ENCODE measurements at places on chromosomes 7 and 10. TPM values are rescaled to one million over a fixed set of nuclear protein-coding genes. Genes with fewer than 3 reads are reported as not detected.

DNA sequence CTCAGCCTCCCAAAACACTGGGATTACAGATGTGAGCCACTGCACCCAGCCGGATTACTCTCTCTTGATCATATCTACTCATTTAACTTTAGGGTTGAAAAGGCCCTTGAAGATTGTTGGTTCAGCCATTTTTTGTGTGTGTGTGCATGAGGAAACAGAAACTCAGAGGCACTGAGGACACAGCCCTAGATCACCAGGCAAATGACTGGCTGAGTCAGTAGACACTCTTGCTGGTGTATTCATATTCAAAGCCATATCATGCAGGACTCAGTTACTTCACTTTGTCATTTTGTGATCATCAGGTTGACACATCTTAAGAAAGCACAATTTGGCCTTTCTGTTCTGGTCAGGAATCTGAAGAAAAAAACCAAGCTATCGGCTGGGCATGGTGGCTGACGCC lies 253.4 kb downstream of the TRIL start:
- no peaks in the 10 kb centered on the region for H3K36me3 ChIP-seq
- no peak for DNase-seq
- H3K4me1 ChIP-seq = peaks cover 5% of the 10 kb centered on the region
- H3K27me3 ChIP-seq = no peaks in the 10 kb centered on the region

- H3K4me1 ChIP-seq = no peaks in the 10 kb centered on the region
- H3K36me3 ChIP-seq = no peaks in the 10 kb centered on the region
- no peak overlapping the region for H3K4me3 ChIP-seq
- H3K27me3 ChIP-seq = no peaks in the 10 kb centered on the region
- no peak for DNase-seq
Observed at GRCh38 chr7:93873998-93874574, 16.5 kb downstream of the TFPI2 start.

GRCh38 chr10:32329061-32329460 lies 17.9 kb downstream of the EPC1 start:
- no peak overlapping the region for H3K27ac ChIP-seq
- no peaks in the 10 kb centered on the region for H3K36me3 ChIP-seq
- DNase-seq = no peak
- H3K4me3 ChIP-seq = no peak overlapping the region
- H3K27me3 ChIP-seq = no peaks in the 10 kb centered on the region

GRCh38 chr10:28411648-28412047 lies 108.8 kb upstream of the MPP7 start:
- H3K27me3 ChIP-seq = no peaks in the 10 kb centered on the region
- no peaks in the 10 kb centered on the region for H3K36me3 ChIP-seq
- no peaks in the 10 kb centered on the region for H3K4me1 ChIP-seq
- H3K27ac ChIP-seq = no peak overlapping the region
- no peak overlapping the region for H3K4me3 ChIP-seq

DNA sequence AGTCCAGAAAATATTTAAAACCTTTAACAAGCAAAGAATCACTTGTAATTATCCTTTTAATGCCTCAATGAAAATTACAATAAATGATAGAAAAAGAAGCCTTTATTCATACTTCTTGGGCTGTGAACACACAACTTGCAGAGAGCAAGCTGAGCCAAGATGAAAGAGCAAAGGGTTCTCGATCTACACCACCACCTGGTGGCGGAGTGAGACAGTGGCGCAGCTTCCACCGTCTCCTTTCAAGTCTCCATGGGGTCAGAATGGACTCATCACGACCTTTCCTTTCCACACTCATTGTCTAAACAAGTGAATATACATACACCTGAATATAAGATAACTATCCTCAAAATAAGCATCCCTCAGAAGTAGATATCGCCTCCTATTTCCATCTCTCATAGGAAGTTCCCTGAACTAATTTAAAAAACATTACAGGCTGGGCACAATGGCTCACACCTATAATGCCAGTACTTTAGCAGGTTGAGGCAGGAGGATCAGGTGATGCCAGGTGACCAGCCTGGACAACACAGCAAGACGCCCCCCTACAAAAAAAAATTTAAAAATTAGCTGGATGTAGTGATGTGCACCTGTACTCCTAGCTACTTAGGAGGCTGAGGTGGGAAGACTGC lies 40.7 kb downstream of the ATE1 start:
- H3K36me3 ChIP-seq = peaks cover 5% of the 10 kb centered on the region
- no peak for DNase-seq
- no peak overlapping the region for H3K27ac ChIP-seq
- H3K4me3 ChIP-seq = no peak overlapping the region
- H3K4me1 ChIP-seq = no peaks in the 10 kb centered on the region

DNA sequence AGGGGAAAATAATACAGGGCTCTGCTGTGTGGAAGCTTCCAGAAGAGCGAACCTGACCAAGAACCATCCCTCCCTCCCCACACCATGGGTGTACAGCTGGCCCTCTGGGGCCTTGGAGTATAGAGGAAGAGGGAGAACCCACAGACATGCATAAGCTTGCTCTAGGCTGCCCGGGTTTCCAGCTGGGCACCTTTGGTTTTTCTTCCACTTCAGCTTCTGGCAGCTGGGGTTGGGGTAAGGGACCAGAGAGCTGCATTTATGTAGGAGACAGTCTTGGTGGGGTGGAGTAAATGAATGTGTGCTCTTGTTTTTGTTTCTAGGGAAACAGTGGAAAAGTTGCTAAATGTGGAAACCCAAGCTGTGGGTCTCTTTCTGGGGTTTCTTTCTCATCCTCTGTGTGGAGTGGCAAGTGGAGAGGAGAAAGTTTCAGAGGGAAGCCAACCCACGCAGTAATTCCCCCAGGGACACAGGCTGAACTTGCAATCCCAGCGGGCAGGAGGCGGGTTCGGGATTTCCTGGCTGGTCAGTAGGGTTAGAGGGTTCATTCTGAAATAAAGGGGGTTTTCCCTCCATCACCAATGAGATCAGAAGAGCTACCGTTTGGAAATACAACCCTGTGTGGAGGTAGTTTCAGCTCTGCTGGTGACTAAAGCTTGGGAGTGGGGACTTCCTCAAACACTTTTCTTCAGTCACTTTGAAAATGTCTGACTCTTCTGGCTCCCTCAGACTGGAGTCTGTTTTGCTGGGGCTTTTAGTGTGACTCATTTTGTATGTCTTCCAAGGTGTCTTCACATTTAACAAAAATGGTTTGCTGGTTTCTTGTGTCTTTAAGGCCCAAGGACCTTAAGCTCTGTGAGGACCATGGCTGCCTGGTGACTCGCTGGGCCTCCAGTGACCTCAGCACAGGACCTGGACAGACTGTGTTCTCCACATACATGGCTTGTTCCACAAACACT lies 22.2 kb upstream of the SRGN start:
- H3K4me1 ChIP-seq = peaks cover 19% of the 10 kb centered on the region
- peak overlapping the region; percentile 68 for H3K27ac ChIP-seq
- H3K36me3 ChIP-seq = no peaks in the 10 kb centered on the region
- no peak for DNase-seq
- H3K4me3 ChIP-seq = no peak overlapping the region

DNA sequence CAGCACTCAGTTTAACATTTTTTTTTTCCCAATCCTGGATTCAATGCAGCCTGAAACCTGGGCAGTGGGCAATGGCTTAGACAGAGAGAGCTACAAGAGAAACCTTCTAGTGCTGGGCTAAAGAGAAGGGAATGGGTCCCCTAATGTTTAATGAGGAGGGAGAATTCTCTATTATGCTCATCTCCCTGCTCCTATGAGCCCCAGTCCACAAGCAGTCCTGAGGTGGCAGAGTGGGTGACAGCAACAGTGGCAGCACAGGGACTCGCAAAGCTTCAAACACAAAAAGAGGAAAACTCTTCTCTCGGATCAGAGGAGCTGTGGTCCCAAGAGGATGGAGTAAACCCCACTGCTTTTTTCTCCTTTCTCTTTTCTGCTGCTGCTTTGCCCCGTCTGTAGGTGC lies 36.5 kb downstream of the COBL start:
- no peak for DNase-seq
- no peak overlapping the region for H3K27ac ChIP-seq
- no peaks in the 10 kb centered on the region for H3K36me3 ChIP-seq
- no peaks in the 10 kb centered on the region for H3K4me1 ChIP-seq

DNA sequence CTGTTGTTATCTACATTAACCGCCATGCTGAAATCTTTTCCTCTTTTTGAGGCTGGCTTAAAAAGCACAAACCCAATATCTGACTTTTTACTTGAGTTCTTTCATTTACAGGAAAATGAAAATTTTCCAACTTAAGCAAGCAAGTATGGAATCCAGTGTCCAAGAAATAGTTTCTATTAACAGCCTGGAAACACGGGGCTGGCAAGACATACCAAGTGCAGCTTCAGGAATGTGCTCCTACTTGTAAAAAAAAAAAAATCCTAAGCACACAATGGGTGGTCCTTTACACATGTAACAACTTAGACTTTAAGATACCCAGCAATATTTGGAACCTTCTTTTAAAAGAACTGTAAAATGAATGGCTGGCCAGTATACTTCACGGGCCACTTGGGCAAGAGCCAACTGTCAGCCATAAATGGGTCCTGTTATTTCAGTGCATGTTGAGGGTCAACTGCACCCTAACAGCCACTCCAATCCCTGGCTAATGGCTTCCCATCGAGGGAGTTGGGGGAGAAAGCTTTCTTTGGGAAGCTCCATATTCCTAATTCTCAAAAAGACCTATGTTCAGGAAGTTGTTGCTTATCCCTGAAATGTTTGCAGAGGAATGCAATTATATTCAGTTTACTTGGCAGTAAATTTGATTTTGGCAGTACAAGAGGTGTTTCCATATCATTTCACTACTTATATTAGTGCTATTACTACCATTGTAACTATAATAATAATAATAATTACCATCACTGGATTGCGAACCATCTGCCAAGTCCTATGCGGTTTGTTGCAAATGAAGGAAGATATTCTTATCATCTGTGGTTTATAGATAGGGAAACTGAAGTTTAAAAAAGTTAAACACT lies 236.4 kb upstream of the TMEM72 start:
- H3K36me3 ChIP-seq = no peaks in the 10 kb centered on the region
- no peak overlapping the region for H3K27ac ChIP-seq
- no peak for DNase-seq
- H3K4me1 ChIP-seq = peaks cover 6% of the 10 kb centered on the region
- no peaks in the 10 kb centered on the region for H3K27me3 ChIP-seq

- no peak overlapping the region for H3K4me3 ChIP-seq
- H3K27ac ChIP-seq = no peak overlapping the region
- no peaks in the 10 kb centered on the region for H3K27me3 ChIP-seq
- no peaks in the 10 kb centered on the region for H3K36me3 ChIP-seq
- DNase-seq = no peak
- no peaks in the 10 kb centered on the region for H3K4me1 ChIP-seq
Observed at GRCh38 chr7:99876491-99876890, 342 bp downstream of the OR2AE1 start.

DNA sequence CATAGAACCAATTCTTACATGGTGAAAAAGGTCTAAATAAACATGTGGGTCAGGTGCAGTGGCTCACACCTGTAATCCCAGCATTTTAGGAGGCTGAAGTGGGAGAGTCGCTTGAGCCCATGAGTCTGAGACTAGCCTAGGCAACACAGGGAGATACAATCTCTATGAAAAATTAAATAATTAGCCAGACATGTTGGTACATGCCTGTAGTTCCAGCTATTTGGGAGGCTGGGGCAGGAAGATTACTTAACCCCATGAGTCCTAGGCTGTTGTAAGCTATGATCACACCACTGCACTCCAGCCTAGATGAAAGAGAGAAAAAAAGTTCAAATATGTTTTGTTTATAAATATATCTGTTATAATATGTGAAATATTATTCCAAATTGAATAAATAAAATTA lies 643.6 kb downstream of the IPMK start:
- DNase-seq = no peak
- H3K27me3 ChIP-seq = no peaks in the 10 kb centered on the region
- no peak overlapping the region for H3K4me3 ChIP-seq
- H3K4me1 ChIP-seq = no peaks in the 10 kb centered on the region
- H3K27ac ChIP-seq = no peak overlapping the region

- H3K36me3 ChIP-seq = peaks cover 59% of the 10 kb centered on the region
- no peak overlapping the region for H3K4me3 ChIP-seq
- no peaks in the 10 kb centered on the region for H3K27me3 ChIP-seq
- DNase-seq = peak; percentile 61
- peak overlapping the region; percentile 79 for H3K27ac ChIP-seq
Observed at GRCh38 chr7:99041526-99041925, 102.4 kb downstream of the SMURF1 start.

- H3K27ac ChIP-seq = peak overlapping the region; percentile 68
- H3K4me3 ChIP-seq = no peak overlapping the region
- H3K36me3 ChIP-seq = no peaks in the 10 kb centered on the region
- no peaks in the 10 kb centered on the region for H3K27me3 ChIP-seq
- no peak for DNase-seq
Observed at GRCh38 chr10:86829472-86829871, 73.1 kb downstream of the BMPR1A start.

SLC16A9 gene
- 2.9 TPM for total RNA-seq

OR2A5 gene
- total RNA-seq = not detected

GRID1 gene
- 1.4 TPM for total RNA-seq

VGF gene
- total RNA-seq = not detected

FZD1 gene
- total RNA-seq = 39.1 TPM

EPO gene
- total RNA-seq = not detected

BMS1 gene
- total RNA-seq = 6.2 TPM

KCNMA1 gene
- total RNA-seq = 28.6 TPM

C10orf53 gene
- total RNA-seq = not detected

ARHGEF5 gene
- total RNA-seq = 3.5 TPM

CPED1 gene
- 69.5 TPM for total RNA-seq

KCND2 gene
- 0.21 TPM for total RNA-seq

Measured in ascending aorta (tissue), 2 donors.